CD4-positive, alpha-beta T cell treated with Interferon gamma for 1 hour (primary cell): ENCODE measurements at places on chromosomes 5 and 9.

GRCh38 chr5:177005619-177006264 lies 837 bp downstream of the UIMC1 start:
- peak; percentile 50 for DNase-seq

DNA sequence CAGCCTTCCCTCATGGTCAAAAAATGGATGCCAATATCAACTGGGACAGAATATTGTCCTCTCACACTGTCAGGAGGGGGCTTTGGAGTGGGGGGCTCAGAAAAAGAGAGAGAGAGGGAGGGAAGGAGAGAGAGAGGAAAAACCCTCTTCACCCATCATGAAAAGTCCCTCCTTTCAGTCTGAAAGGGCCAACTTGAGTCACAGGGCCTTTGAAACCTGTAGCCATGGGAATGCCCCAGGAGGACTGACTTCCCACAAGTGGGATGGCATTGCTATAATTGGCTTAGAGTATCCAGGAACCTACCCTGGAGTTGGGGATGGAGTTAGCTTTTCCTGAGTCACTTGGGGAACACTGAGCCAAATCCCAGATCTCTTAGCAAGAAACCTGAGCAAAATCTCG lies 41.2 kb downstream of the DNAJC21 start:
- DNase-seq = no peak

GRCh38 chr5:13941468-13941867 lies 3.0 kb downstream of the DNAH5 start:
- no peak for DNase-seq

- DNase-seq = no peak
Measured at GRCh38 chr5:100496296-100496695, 38.9 kb upstream of the FAM174A start.

DNA sequence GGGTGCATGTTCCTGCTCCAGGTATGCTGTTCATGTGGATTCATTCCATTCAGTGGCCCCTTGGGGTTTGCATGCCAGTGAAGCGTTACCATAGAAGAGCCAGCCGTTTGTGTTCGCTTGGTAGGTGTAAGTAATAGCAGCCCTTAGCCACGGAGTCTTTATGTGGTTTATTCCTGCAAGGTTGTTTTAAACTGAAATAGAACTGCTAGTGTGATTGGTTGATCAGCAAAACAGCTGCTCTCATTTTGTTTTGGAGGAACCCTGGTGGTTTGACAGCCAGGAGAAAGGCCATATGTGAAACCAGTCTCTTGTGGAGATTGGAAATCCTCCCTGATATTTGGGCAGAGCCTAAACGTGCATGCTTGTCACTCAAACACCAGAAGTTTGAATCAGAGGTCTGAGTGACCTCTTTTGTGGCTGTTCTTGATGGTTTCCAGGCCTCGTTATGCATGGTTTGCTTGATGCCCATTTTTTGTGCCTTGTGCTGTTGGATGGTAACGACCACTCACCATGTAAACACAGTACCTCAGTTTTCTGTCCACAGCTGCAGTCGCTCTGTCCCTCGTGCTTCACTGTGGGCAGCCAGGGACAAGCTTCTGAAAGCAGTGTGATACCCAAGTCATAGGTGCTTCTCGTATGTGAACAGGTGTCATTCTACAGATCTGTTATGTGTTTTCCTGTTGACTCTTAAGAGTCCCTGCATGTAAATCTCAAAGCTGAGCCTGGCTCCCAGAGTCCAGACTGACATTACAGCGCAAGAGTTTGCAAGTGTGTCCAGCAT lies 58.3 kb upstream of the NXNL2 start:
- no peak for DNase-seq

- DNase-seq = no peak
Measured at GRCh38 chr5:159908591-159908940, 7.7 kb upstream of the ADRA1B start.

DNA sequence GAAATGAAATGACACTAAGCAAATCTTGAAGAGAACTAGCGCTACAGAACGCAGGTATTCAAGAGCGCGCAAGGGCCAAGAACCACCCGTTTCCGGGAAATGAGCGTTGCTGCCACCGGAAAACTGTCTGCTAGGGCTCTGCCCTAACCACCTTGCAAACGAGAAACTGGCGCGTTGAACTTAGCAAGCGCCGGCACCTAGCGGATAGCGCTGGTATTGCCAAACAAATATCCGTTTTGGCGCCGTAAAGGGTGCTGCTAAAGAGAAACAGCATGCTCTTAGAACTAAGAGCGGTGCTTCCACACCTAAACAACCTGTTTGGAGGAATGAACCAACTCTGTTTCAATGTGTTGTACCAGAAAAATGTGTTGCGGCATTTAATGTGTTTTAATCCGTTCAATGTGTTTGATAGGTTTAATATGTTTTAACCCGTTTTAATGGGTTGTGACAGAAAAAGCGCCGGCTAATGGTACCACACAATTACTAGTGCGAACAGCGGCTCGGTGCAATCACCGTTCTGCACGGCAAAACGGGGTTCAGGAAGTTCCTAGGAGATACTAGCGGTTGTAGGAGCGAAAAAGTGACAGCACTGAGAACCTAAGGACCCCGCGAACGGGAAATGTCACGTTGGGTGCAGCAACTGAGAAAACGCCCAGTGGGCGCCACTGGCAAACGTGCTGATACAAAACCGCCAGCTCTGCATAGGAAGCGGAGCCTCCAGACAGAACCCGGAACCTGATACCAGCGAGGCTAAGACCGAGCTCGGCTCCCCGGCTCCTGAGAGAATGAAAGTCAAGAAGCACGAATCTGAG lies at the start of gene ANXA2R:
ANXA2R (minus strand) TSS at position 33 of the 812 bp plus-strand sequence. CDS start 273 bp downstream, outside the sequence.
- peak; percentile 96 for DNase-seq

DNA sequence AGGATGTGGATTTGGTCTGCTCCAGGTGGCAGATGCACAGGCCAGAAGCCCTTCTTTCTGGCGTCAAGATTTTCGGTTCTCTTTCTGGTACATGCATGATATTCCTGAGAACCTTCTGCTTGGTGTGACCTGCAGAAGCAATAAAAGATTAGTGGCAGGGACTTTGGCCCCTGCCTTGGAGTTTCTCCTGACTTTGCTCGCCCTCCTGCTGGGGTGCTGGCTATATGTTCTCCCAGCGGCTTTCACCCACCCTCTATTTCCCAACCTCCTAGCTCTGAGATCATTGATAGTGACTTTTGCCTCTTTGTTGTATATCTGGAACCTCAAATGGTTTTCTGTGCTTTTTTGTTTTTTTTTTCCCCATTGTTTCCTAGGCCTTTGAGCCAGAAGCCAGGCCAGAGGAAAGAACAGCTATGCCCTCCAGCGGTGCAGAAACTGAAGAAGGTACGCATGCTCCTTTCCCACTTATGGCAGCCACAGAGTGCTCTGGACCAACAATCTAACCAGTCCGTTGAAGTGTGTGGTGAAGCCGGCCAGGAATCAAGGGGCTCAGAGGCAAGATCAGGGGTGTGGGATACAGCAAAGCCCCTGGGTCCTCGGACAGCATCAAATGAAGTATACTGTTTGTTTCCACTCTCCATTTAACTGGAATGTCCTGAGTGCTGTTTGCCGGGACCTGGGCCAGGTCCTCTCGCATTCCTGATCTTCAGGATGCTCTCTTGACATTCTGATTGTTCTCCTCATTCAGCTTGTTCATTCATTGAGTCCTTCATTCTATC lies 154.5 kb downstream of the ARHGEF28 start:
- no peak for DNase-seq

GRCh38 chr5:146785065-146785464 lies 93.5 kb downstream of the PPP2R2B start:
- DNase-seq = no peak

GRCh38 chr5:149002053-149002452 lies 60.8 kb downstream of the SH3TC2 start:
- DNase-seq = no peak

- no peak for DNase-seq
Measured at GRCh38 chr5:110262749-110263148, 463.7 kb downstream of the TMEM232 start.

- no peak for DNase-seq
Measured at GRCh38 chr5:1544294-1544961, 20.7 kb upstream of the LPCAT1 start.

DNA sequence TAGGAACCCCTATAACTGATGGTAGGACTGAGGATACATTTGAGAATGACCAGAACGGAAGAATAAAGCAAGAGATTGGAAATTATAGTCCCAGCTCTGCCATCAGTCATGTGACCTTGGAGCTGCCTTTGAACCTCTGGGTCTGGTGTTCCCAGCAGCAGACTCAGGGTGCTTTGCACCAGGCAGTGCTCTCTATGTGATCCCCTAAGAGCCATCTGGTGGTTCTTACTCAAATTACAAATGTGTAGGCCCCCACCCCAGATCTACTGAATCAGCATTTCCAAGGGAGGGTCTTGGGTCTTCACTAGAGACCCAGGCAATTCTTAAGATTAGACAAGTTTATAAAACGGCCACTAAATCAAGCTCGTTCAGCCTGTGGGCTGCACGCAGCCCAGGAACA lies 40.2 kb upstream of the PRDM12 start:
- DNase-seq = no peak

- no peak for DNase-seq
Measured at GRCh38 chr9:36152741-36153438, 16.3 kb upstream of the CCIN start.

DNA sequence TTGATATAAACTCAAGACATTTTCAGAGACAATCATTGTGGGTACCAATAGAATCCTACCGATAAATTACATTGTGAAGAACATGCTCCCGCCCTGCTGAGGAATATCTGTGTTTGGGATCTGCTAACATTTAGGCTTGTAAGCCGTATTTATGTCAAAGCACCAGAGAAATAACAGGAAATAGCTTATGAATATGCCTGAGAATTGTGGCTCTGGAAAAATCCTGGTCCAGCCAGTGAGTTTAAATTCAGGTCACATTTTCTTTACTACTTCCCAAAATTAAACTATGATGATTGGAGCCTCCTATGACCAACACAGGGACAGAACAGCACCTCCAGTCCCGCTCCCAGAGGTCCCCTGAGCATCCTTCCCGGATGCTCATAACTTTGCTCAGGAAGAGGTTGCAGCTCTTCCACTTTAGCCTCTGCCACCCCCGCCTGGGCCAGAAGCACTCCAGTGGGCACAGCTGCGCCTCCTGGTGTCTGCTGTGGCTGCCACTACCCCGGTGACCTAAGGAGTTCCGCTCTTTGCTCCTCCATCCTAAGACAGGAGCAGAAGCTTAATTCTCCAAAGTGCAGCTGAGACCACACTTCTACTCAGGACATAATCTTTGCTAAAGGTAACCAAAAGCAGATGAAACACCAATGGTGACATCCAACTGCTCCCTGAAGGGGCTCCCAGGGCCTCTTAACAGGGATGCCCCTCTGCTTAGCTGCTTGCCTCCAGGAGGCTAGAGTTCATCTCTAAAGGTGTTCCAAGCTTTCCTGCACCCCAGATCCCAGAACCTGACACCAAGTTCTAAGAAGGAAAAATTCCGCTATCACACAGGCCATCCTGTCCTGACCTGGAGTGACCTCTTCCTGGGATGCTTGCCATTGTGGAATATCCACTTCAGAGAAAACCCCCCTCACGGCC lies 58.8 kb downstream of the SLC1A1 start:
- DNase-seq = no peak

GRCh38 chr9:114621975-114622609 lies 11.0 kb downstream of the TMEM268 start:
- no peak for DNase-seq

- DNase-seq = no peak
Measured at GRCh38 chr5:136799806-136800372, 434.5 kb upstream of the TRPC7 start.

DNA sequence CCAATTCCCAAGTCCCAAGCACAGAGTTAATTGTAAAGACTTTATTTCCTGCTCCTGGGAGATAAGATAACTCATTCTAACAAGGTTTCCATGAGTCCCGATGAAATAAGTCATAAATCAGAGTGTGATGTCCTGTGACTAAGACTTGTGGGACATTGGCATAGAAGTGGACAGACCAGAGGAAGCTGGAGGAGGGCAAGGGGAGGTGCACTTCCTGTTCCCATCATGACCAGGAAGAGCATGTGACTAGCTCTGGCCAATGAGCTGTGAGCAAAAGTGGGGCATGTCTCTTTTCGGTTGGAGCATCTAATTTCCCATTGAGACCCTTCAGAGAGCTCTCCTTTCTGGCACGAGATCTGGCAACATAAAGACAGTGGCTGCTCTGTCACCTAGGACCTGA lies 100.4 kb downstream of the ZNF354C start:
- DNase-seq = no peak

- no peak for DNase-seq
Measured at GRCh38 chr9:81397481-81398381, 291.6 kb downstream of the TLE1 start.

GRCh38 chr9:135976531-135976930 lies 15.4 kb upstream of the UBAC1 start:
- DNase-seq = no peak

GRCh38 chr5:111463311-111463710 lies 49.0 kb downstream of the STARD4 start:
- DNase-seq = no peak

- DNase-seq = no peak
Measured at GRCh38 chr9:130327781-130328348, 62.3 kb downstream of the HMCN2 start.

DNA sequence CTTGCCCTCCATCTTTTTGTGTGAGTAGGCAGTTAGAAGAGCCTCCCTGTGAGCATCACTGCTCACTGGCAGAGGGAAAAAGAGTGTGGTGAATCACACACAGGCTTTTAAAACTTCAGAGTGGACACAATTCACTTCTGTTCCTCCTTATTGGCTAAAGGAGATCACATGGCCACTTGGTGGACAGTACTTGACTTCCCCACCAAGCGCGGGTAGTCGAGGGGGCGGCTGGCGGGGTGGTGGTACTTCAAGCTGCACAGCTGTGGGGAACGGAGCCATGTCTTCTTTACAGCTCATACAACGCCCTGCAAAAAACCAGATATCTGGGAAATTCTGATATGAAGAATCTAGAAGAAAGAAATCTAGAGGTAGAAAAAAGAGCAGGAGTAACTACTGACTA lies 95.4 kb downstream of the PAM start:
- DNase-seq = no peak

DNA sequence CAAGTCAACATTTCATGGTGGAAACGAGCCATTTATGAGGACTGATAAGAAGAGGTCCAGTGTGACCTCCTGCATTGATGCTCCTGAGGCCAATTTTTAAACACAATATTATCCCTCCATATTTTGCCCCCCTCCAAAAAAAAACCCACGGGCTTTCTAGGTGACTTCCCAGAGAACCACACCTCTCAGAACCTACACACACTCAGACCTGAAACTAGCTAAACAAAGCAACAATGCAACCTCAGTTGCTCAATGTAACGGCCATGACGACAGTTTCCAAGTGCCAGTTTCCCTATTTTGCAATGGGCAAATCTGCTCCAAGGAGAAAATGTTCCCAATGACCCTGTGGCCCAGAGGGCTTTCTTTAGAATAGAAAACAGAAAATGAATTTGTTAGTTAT lies 3.5 kb downstream of the NRG2 start:
- DNase-seq = no peak

- peak; percentile 54 for DNase-seq
Measured at GRCh38 chr5:131394128-131394527, 130.3 kb downstream of the CDC42SE2 start.

DNA sequence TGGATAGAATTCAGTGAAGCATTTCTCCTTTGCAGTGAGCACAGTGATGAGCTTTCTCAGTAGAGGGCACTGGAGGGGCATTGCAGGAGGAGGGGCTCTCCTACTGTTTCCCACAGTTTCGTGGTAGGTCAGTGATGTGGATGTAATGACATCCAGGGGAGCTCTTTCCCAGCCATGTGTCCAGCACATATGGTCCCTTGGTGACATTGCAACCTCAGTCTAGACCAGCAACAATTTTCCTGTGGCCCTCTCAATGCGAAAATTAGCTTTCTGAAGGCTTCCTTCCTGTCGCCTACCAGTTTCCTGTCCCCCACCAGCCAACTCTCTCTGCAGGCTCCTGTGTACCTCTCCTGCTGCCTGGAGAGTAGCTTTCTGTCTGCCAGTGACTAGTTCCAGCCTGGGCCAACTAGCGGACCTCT lies 6.9 kb upstream of the PDCL start:
- DNase-seq = no peak
